ENCODE measurements at places on chromosomes 11 and 22.

- DNase-seq: no peak
- H3K27ac ChIP-seq: no peak overlapping the region
- no peaks in the 10 kb centered on the region for H3K4me1 ChIP-seq
- H3K36me3 ChIP-seq: peaks cover 3% of the 10 kb centered on the region
Measured at GRCh38 chr22:38694049-38694448, 6.7 kb downstream of the JOSD1 start.

DNA sequence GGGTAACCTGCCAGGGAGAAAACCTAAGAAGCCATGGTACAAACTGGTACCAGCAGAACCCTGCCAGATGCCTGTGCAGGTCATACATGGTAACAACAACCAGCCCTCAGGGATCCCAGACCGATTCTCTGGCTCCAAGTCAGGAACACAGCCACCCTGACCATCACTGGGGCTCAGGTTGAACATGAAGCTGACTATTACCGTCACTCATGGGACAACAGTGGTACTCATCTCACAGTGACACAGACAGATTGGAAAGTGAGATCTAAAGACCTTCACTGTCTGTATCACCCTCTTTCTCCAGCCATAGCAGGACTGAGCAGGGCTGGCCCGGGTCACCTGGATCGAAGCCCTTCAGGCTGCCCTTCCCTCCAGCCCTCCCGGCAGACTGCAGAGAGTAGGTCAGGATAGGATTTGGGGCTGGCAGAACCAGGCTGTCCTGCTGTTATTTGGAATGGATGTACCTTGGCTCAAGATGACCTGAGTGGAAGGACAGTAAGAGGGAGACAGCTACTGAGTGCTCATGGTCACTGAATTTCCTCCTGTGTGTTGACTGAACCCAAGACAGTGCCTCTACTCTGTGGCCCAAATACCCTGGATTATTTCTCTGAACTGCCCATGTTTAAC lies 94.7 kb downstream of the GGTLC2 start:
- no peak overlapping the region for H3K27ac ChIP-seq
- no peaks in the 10 kb centered on the region for H3K27me3 ChIP-seq
- no peak for DNase-seq

GRCh38 chr11:69416762-69417698 lies 64.4 kb upstream of the LINC01488 start:
- no peak overlapping the region for H3K27ac ChIP-seq
- no peak overlapping the region for H3K4me3 ChIP-seq
- H3K4me1 ChIP-seq: peaks cover 6% of the 10 kb centered on the region
- H3K36me3 ChIP-seq: no peaks in the 10 kb centered on the region
- no peaks in the 10 kb centered on the region for H3K27me3 ChIP-seq

GRCh38 chr11:75743711-75744563 lies 24.6 kb upstream of the DGAT2 start:
- H3K27me3 ChIP-seq: no peaks in the 10 kb centered on the region
- H3K36me3 ChIP-seq: no peaks in the 10 kb centered on the region
- DNase-seq: no peak
- H3K4me3 ChIP-seq: no peak overlapping the region
- no peak overlapping the region for H3K27ac ChIP-seq
- no peaks in the 10 kb centered on the region for H3K4me1 ChIP-seq

GRCh38 chr11:101390539-101390938 lies 193.3 kb downstream of the TRPC6 start:
- H3K36me3 ChIP-seq: no peaks in the 10 kb centered on the region
- no peak overlapping the region for H3K4me3 ChIP-seq
- no peak for DNase-seq
- no peaks in the 10 kb centered on the region for H3K27me3 ChIP-seq
- H3K27ac ChIP-seq: no peak overlapping the region

DNA sequence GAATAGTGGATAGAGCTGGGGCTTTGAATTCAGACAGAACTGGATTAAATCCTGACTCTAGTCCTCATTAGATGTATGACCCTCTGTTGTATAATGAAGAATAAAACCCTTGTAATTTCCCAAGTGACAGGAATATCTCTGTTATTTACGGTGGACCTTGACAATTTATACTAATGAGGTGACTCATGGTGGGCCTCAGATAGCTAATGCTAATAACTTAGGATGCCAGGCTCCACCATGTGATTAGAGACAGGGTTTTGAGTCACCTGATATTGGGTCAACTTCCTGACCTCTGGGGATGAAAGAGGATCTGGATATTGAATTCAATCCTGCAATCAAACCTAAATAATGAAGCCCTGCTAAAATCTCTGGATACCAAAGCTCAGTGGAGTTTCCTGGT lies 33.6 kb downstream of the OSBP start:
- no peak for DNase-seq
- H3K27ac ChIP-seq: no peak overlapping the region
- H3K4me1 ChIP-seq: no peaks in the 10 kb centered on the region
- H3K4me3 ChIP-seq: no peak overlapping the region
- no peaks in the 10 kb centered on the region for H3K27me3 ChIP-seq
- peaks cover 3% of the 10 kb centered on the region for H3K36me3 ChIP-seq

- H3K27me3 ChIP-seq: no peaks in the 10 kb centered on the region
- DNase-seq: no peak
- H3K4me3 ChIP-seq: no peak overlapping the region
- H3K36me3 ChIP-seq: no peaks in the 10 kb centered on the region
Measured at GRCh38 chr11:7506243-7506642, 7.6 kb upstream of the PPFIBP2 start.

GRCh38 chr11:1205987-1206331 lies 16.9 kb upstream of the MUC5B start:
- H3K4me3 ChIP-seq: no peak overlapping the region
- no peak overlapping the region for H3K27ac ChIP-seq
- H3K4me1 ChIP-seq: no peaks in the 10 kb centered on the region
- DNase-seq: no peak
- no peaks in the 10 kb centered on the region for H3K36me3 ChIP-seq

- no peak overlapping the region for H3K27ac ChIP-seq
- no peak for DNase-seq
- no peak overlapping the region for H3K4me3 ChIP-seq
- no peaks in the 10 kb centered on the region for H3K36me3 ChIP-seq
Measured at GRCh38 chr11:69630017-69630416, 10.9 kb upstream of the CCND1 start.

DNA sequence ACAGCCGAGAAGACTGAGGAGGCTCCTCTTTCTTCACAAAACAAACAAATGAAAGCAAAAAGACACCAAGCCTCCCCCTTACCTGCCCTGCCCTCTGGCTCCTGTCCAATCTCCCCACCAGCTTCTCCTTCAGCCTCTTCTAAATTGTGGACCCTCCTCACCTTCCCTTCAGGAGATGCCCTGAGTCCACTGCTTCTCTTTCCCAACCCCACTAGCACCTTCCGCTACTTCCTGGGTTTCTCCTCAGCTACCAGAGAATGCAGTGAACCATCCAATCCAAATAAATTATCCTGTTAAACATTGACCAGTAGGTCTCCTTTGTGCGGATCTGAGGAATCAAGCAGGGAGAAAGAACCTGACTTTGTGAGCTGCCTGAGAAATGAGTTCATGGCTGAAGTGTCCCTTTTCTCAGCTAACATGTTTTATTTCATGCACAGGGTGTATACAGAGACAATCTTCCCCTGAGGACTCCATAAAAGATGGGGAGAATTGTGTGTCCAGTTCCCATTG lies 63.2 kb upstream of the VPREB1 start:
- no peak overlapping the region for H3K27ac ChIP-seq
- no peak overlapping the region for H3K4me3 ChIP-seq
- peaks cover 79% of the 10 kb centered on the region for H3K27me3 ChIP-seq
- H3K36me3 ChIP-seq: no peaks in the 10 kb centered on the region

GRCh38 chr11:64007629-64008282 lies 21.5 kb downstream of the OTUB1 start:
- H3K27ac ChIP-seq: no peak overlapping the region
- peaks cover 28% of the 10 kb centered on the region for H3K27me3 ChIP-seq
- peaks cover 4% of the 10 kb centered on the region for H3K4me1 ChIP-seq

DNA sequence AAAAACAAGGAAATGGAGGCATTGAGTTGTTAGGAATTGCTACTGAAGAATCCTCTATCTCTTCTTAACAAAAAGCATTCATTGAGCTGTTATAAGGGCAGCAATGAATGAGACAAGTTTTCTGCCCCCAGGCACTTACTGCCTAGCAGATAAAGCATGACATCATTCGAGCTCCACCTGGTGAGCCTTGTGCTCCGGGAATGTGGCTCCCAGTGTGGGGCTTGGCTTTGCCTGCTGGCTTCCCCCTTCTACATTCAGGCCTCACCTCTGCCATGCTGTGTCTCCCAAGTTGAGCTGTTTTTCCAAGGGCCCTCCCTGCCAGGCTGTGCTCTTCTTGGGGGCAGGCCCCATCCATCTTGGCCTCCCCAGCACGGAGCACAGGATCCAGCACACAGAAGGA lies 56.9 kb upstream of the EIF3D start:
- no peaks in the 10 kb centered on the region for H3K27me3 ChIP-seq
- H3K4me3 ChIP-seq: no peak overlapping the region
- no peak overlapping the region for H3K27ac ChIP-seq
- H3K4me1 ChIP-seq: no peaks in the 10 kb centered on the region

DNA sequence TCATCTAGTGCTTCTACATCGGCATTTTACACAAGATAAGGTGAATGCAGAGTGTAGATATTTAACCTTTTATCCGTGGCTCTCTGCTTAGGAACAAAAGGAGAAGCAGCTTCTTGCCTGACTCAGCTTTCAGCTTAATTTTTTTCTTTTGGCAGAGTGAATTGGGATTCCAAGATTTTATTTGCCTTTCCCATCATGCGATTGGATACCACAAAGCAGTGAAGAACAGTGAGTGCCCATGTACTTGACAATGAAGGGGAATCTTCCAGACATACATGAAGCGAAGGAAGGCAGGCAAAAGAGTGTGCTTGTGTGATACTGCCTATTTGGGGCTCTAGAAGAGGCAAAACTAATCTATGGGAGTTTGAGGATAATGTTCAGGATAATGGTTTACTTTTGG lies 17.0 kb upstream of the CHKA start:
- no peaks in the 10 kb centered on the region for H3K27me3 ChIP-seq
- no peak overlapping the region for H3K27ac ChIP-seq
- H3K36me3 ChIP-seq: no peaks in the 10 kb centered on the region
- no peak for DNase-seq
- H3K4me3 ChIP-seq: no peak overlapping the region

DNA sequence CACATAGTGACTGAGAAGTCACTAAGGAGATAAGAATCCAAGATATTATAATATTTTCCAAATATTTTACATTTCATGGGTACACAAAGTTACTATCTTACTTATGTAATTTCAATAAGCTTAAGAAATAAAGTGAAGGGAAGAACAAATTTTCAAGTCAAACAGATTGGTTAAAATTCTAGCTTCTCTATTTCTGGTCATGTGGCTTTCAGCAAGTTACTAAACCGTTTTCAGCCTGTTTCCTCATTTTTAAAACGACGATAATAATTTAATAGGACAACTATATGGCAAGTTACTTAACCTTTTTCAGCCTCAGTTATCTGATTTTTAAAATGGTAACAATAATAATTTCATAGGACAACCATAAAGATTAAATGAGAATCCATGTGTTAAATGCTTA lies 15.6 kb downstream of the DCUN1D5 start:
- H3K27ac ChIP-seq: no peak overlapping the region
- no peak overlapping the region for H3K4me3 ChIP-seq
- no peak for DNase-seq
- H3K27me3 ChIP-seq: no peaks in the 10 kb centered on the region

- no peak overlapping the region for H3K4me3 ChIP-seq
- H3K36me3 ChIP-seq: peaks cover 71% of the 10 kb centered on the region
- H3K27me3 ChIP-seq: no peaks in the 10 kb centered on the region
- no peaks in the 10 kb centered on the region for H3K4me1 ChIP-seq
Measured at GRCh38 chr22:50460938-50461337, 13.9 kb downstream of the SBF1 start.

DNA sequence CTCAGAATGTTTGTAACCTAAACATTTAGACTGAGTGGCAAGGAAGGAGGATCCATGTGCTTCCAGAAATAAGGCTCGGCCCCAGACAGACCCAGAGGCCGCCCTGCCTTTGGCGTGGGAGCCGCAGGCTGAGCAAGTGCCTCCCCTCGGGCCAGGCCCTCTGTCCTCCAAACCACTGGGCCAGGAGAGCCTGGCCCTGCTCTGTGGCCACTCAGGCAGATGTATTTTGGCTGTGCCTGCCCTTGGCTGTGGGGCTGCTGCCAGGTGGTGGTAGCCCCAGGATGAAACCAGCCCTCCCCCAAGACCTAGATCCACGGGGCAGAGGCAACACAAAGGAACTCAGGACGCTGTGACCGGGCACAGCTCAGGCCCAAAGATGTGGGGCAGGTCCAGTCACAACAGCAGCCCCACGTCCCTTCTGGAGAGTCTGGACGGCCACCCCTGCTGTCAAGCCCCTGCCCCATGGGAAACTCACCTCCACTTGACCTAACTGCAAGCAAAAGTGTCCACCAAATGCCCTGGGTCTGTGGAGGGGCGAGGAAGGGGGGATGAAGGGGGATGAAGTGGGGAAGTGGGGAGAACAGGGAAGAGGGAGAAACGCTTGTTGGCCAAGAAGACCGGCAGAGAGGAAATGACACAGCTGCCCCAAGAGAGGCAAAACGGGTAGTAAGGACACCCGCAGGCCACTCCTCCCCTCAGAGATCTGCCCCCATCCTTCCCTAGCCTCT lies 24.0 kb downstream of the PISD start:
- DNase-seq: no peak
- H3K27ac ChIP-seq: no peak overlapping the region
- 0 out of 2 replicates have a peak, but pooled peaks cover 3% of the 10 kb centered on the region for H3K36me3 ChIP-seq
- no peaks in the 10 kb centered on the region for H3K4me1 ChIP-seq
- no peak overlapping the region for H3K4me3 ChIP-seq

DNA sequence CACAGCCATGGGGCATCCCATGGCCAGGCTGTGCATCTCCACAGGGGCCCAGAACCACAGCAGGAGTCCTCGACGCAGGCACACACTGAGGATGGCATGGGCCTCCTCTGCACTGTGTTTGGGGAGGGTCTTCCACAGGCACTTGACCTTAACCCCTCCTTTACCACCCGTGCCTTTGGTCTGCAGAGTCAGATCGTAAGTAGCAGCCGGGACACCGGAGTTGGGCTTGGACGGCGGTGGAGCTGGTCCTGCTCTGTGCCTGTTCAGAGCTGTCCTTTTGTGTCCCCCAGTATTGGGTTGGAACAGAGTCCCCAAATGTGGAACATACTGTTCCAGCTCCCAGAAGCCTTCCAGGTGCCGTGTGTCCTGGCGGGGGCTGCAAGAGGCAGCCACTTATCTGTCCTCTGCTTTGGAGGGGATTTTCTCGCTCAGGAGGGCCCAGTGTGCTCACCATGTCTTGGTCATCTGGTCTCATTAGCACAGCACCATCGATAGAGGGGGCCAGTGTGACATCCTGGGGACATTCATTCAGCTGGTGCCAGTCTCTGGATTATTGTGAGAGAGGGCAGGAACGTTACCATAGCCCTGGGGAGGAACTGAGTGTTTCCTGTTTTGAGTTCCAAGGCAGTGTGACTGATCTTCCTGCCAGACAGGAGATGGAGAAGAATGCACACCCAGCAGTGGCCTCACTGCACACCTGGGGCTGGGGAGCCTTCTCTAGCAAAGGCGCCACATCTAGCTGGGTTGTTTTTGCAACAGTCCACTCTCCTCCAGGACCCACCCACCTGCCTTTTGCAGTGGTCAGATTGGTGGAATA lies 12.4 kb downstream of the CRELD2 start:
- DNase-seq: no peak
- no peaks in the 10 kb centered on the region for H3K36me3 ChIP-seq
- H3K4me1 ChIP-seq: no peaks in the 10 kb centered on the region
